CD4-positive, alpha-beta T cell treated with Interleukin-17A for 4 hours (primary cell): ENCODE measurements at places on chromosomes 12 and 14.

- DNase-seq: no peak
Observed at GRCh38 chr12:124194893-124195566, 99.9 kb upstream of the RFLNA start.

DNA sequence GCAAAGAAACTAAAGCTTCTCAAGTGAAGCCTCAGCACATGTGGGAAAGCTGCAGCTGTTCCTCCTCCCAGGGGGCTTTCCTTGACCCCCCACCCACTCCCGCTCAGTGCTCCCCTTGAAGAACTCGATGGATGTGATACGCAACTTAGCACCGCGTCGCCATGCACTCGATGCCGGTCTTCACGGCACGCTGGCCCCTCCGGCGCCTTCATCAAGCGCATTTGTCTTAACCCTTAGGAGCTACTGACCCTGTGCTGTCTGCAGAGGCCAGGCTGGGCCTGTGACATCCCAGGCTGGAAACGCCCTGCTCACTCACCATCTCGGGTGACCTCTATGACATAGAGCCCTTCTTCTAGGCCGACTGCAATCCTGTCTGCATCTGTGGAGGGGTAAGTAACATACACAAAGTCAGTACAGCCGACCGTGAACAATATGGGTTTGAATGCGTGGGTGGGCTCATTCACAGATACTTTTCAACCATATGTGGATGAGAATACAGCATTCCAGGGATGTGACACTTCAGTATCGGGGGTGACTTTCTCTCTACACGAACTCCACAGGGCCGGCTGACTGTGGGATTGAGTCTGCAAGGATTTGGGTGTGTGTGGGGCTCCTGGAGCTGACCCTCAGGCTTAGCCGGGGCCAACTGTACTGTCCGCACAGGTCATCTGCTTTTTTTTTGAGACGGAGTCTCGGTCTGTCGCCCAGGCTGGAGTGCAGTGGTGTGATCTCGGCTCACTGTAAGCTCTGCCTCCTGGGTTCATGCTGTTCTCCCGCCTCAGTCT lies 23.1 kb downstream of the AMN start:
- DNase-seq: no peak

GRCh38 chr12:76558684-76559399 lies 729 bp downstream of the OSBPL8 start:
- DNase-seq: peak; percentile 85

DNA sequence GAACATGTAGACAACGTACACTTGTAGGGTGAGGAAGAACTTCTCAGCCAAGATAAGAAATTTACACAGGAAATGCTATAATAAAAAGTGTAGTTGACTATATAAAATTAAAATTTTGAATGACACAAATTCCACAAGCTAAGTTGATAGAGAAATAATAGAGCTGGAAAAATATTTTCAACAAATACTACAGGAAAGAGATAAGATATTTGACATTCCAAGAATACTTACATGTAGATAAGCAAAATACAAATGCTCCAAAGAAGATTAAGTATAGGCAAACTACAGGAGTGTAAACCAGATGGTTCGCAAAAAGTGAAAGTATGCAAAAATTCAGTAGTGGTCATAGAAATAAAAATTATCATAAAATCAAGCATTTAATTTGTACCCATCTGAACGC lies 49.2 kb upstream of the ANP32D start:
- no peak for DNase-seq

- DNase-seq: no peak
Observed at GRCh38 chr14:101225157-101226152, 321.9 kb upstream of the RTL1 start.

DNA sequence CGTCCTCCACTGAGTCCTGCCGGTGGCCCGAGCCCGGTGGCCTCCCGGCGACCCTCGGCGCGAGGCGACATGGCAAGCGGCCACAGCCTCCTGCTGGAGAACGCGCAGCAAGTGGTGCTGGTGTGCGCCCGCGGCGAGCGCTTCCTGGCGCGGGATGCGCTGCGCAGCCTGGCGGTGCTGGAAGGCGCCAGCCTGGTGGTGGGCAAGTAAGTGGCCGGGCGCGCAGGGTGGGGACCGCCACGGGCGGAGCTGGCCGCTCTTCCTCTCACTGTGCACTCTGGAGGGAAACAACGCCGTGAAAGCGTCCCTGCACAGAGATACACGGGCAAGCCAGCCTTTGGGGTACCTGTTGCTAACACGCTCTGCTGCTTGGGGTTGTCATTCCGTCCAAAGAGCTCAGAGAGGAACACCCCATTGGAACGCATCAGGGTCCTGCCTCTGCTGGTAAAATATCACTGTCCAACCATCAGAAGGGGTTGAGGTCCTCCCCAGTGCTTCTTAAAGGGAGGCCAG lies at the start of gene AMDHD1:
Gene AMDHD1 (plus strand): TSS at position 2 of the 513 bp plus-strand sequence. CDS start 68 bp downstream, at position 70.
- DNase-seq: peak; percentile 72
